ENCODE measurements at places on chromosomes 7 and 10.
A peak's percentile ranks its signal among the peaks of the same experiment; 100 is the strongest.

GRCh38 chr10:34224639-34225038 is 590.5 kb downstream of the PARD3 start:
- no peak for DNase-seq

- DNase-seq, result no peak
Measured at GRCh38 chr10:71429304-71429703, 32.6 kb downstream of the CDH23 start.

GRCh38 chr10:4532467-4532866 is 293.5 kb upstream of the AKR1E2 start:
- peak; percentile 82 for DNase-seq

DNA sequence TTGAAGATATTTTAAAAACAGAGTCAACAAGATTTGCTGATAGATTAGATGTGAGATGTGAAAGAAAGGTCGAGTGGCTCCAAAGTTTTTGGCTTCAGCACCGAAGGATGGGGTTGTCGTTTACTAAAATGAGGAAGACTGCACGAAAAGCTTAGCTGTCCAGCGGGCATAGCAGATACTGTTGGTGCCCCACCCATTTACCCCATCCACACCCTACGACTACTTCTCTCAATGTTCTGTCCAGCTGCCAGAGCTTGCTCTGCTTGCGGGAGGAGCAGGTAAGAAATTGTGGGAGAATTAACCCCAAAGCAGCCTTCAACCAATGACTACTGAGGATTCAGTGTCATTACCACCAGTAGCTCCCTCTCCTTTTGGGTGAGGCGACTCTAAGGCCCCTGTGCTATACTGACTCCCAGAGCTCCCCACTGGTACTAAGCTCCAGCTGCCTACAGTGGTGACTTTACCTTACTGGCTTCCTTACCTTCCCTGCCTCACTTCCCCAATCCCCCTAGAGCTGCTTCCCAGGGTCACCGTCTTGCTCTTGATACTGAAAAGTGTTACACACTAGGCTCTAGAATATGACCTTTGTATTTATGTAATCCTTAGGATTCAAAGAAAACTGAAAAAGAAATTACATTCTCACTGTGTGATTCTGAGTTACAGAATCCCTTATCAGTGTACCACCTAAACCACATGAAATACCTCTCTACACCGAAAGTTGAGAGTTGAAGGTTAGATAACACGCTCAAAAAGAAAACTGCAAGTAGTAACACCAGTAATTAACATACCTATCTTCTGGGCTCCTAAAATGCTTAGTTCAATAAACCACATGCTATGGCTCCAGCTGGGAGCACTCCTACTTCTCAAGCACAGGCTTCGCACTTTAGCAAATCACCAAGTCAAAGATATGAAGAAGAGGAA is 22.3 kb downstream of the CACUL1 start:
- no peak for DNase-seq

- no peak for DNase-seq
Measured at GRCh38 chr10:83410570-83410969, 728.7 kb upstream of the GHITM start.

DNA sequence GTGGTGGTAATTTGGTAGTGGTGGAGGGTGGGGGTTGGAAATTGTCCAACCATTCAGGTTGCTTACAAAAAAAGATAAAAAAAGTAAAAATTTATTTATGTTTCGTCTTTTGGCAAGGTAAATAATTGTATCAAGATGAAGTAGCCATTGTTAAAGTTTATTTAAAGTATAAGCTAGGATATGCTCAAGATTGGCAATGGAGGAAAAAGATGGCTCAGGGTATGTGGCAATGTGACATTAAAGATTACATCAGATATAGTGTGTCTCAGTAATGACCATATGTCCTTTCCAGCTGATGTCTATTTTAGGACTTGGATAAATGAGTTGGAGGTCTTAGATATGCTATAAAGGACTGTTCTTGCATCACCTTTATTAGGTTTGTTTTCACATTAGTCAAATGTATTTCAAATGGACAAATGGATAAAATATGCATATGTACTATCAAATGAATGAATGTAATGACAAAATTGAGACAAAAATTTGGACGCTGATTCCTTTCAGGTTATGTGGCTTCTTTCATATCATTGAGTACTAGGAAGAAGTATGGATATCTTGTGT is 60.9 kb downstream of the ST7 start:
- DNase-seq, result no peak

- no peak for DNase-seq
Measured at GRCh38 chr7:17131983-17132655, 166.3 kb upstream of the AHR start.

DNA sequence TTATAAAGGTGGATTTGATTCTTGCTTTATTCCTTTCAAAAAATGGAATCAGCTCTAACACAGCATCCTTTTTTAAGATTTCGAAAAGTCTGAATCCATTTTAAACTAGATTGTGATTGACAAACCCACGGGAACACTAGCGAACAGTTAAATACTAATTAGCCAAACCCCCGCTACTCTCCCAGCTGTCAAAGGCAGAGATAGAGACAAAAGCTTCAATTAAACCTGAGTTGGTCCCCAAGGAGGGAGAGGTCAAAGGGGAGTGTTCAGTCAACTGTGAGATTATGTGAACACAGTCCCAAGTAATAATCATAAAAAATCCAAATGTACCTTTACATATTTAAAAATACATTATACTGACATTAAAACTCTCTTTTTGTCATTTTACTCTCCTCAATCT is 65.7 kb upstream of the TBX20 start:
- DNase-seq, result no peak

GRCh38 chr7:76354516-76354915 is 4.3 kb downstream of the YWHAG start:
- DNase-seq, result no peak

- no peak for DNase-seq
Measured at GRCh38 chr10:36720895-36721294, 404.5 kb upstream of the ANKRD30A start.

DNA sequence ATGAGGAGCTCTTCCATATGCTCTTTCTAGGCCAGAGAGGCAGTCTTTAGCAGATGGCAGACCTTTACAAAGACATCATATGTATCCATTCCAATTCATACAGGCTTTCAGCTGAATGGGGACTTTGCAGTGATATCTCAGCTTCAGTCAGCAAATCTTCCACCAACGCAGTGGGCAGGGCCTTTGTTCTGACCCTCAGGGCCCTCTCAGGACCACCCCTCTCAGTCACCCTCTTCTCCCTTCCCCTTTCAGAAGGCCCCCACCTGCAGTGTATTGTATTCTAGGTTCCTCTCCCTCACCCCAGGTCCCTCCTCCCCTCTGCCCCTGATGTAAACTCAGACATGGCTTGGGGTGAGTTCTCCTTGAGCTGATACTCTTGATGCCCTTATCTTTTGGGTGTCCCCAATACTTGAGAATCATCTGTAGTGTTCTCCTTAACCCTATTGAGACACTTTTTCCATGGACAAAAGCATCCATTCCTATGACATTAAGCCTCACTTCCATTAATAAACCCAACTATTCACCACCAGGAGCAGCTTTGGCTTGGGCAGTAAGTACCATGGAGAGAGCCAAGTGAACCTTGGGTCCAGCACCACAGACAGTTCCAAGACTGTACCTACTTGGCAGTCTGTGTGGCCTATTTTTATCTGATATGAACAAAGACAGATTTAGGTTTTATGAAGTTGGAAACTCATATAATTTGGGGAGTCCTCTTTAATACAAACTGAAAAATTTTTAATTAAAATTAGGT is 62.7 kb downstream of the ADCYAP1R1 start:
- DNase-seq, result peak; percentile 8

GRCh38 chr7:74181821-74182220 is 7.7 kb downstream of the EIF4H start:
- DNase-seq, result no peak

- no peak for DNase-seq
Measured at GRCh38 chr7:134939136-134939535, 47.2 kb upstream of the AGBL3 start.

DNA sequence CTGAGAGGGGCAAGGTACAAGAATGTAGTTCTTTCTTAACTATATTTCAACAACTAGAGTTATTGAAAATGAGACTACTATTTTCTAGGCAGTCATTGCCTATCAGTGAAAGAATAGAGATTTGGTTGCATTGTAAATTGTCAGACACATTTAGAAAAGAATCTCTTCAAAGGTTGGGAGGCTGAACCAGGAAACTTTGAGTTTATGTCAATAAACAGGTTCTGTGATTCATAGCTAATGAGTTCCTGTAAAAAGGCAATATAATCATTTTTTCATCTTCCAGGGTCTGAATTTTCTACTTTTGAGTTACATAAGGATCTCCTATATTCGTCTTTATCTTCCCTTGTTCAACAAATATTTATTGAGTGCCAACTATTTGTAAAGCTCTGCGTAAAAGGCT is 47.1 kb downstream of the MAGI2 start:
- DNase-seq, result no peak

DNA sequence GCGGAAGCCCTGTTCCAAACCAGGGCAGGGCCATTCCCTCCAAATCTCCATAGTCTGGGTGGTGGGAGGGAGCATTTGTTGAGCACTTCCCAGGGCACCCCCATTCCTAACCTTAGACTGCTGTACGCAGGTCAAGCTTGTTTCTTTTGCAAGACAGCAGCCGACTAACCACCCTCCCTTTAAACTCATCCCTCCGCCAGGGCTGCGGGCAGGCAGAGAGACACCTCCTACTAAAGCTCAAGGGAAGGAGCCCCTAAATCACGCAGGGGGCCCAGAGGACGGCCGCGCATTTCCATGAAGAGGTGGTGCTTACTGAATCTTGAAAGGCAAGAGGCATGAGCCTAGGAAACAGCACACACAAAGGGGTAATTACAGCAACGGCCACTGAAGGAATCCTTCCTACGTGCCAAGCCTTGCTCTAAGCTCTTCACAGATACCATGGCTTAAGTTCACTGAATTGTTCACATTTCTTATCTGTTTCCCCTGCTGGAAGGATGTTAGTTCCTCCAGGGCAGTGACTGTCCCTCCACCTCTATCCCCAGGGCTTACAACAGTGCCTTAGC is 90.0 kb downstream of the PROSER2 start:
- DNase-seq, result no peak

GRCh38 chr7:130377178-130377577 is 3.1 kb upstream of the CPA1 start:
- no peak for DNase-seq

All from GM04504 (cell line).